ENCODE measurements at places on chromosomes 5 and 9.

- no peak for ATAC-seq
Observed at GRCh38 chr9:86902586-86902985, 44.7 kb downstream of the GAS1 start.

- ATAC-seq, result peak; percentile 7
Observed at GRCh38 chr5:139848508-139849100, 53.0 kb downstream of the PSD2 start.

GRCh38 chr5:156460471-156460870 lies 133.5 kb downstream of the SGCD start:
- no peak for ATAC-seq

DNA sequence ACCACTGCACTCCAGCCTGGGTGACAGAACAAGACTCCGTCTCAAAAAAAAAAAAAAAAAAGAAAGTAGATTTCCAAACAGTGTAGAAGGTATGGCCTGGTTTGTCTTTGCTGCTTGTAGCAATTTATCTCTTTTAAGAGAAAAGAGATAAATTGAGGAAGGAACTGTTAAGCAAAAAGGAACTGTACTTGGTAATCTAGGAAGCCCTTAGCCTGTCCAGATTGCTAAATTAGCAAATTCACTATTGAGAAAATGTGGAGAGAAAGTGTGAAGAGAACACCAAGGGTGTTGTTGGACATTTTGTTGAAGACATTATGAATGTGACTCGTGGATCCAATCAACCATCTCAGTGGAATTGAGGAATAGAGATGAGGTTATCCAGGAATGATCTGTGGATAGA lies 13.0 kb upstream of the SUSD3 start:
- no peak for ATAC-seq

GRCh38 chr5:64767959-64768357 lies 533 bp downstream of the SREK1IP1 start:
- ATAC-seq, result no peak

GRCh38 chr9:90735952-90736351 lies 65.7 kb upstream of the SYK start:
- ATAC-seq, result no peak

DNA sequence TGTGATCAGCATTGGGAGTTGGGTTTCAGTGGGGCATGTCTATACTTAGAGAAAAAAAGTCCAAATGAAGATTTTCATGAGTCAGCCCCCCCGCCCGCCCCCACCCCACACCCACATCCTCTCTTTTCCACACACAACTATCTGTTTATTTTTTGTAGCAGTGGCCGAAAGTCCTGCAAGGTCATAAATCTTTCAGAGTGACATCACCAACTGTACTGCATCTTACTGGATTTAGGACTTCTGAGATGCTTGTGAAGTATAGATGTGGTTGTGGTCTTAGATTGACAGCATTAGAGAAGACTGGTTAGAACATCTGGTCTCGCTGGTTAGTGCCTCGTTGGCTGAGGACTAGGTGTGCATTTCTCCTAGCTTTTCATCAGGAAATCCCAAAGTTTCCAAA lies 7.3 kb upstream of the ROPN1L start:
- no peak for ATAC-seq

DNA sequence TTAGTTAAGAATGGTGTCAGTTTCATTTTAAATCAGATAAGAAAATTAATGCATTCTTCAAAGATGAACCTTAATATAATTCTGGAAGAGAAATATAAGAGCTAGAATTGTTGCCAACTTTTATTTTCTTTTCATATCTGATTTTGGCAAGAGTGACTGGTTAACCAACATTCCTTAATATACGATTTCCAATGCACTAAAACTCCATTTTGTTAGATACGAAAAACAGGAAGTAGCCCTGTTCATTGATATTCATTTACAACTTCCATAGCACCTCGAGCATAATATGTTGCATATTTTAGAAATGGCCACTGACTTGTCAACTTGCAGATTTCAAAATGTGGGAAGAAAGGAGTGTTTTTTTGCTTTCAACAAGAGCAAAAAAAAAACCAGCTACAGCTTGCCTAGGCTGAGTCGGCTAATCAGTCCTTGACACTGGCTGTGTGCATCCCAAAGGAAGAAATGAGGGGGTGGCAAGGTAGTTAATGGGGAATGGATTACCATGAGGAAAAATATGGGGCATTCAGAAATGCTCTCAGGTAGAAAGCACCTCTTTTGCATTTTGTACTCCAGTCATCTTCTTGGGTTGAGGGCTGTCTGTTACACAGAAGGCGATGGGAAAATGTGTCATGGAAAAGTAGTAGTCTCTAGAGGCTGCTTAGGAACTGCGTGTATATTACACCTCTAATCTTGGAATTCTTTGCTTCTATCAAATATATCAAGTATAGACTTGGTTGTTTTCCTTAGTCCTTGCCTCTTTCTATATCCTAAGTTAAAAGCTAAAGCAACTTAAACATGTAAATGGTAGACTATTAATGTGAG lies 3.9 kb downstream of the MAP3K1 start:
- ATAC-seq, result no peak

- no peak for ATAC-seq
Observed at GRCh38 chr5:103428923-103429322, 133.7 kb downstream of the NUDT12 start.

DNA sequence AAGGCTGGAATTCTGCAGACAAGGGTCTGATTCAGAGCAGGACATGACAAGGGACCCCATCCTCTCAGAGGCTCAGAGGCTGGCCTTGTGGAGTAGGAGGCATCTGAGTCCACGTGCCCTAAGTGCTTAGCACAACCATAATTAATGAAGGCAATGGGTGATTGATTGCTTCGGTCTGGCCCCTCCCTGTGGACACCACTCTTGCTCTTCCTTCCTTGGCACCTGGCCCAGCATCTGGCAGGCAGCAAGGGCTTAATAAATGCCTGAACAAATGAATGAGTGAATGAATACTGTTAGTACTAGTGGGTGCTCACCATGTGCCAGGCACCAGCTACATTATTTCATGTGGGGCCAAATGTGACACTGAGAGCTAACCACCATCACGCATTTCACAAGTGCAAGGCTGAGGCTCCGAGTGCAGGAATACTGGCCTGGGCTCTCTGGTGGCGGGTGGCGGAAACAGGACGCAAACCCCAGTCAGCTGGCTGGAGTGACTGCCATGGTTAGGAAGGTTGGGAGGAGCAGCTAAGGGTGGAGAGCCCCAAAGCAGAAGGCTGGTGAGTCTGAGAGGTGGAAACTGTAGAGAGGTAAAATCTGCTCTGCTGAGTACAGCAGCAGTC lies 53.6 kb downstream of the ASS1 start:
- no peak for ATAC-seq

GRCh38 chr9:107284636-107285035 lies 1.6 kb downstream of the RAD23B start:
- ATAC-seq, result no peak

DNA sequence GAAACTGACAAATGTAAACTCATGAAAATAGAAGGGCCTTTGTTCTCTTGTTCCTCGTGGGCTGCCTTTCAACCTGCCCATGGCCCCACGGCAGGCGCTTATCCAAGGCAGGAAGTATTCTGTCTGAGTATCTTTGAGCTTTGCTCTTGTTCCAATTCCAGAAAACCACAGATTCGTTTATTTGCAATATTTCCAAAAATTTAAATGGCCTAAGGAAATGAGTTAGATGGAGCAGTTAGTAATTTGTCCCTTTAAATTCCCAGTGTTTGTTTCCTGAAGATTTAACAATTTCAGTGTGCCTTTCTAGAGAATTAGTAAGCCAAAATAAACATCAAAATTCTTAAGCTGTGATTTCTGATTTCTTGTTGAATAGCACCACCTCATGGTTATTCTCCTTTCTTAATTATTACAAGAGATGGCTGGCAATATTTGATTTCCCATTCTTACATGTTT lies 299.4 kb upstream of the RASA1 start:
- no peak for ATAC-seq

DNA sequence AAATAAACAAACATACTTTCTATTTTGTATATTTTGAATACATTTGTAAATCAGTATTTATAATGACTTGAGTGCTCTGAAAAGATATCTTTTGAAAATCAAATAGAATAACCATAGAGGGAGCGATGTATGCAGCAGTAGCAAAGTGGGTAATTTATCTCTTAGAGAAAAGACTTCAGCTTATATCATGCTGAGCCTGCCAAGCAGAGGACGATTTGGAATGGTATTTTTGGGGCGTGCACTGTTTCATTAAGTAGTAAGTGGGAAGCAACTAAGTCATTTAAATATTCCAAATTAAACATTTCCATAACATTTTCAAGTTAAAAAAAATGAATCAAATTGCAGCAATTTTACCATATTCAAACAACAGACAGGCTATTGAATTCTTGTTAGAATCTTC lies 147.6 kb downstream of the CDH10 start:
- ATAC-seq, result no peak

- ATAC-seq, result no peak
Observed at GRCh38 chr5:62794456-62794855, 215.8 kb downstream of the LRRC70 start.

DNA sequence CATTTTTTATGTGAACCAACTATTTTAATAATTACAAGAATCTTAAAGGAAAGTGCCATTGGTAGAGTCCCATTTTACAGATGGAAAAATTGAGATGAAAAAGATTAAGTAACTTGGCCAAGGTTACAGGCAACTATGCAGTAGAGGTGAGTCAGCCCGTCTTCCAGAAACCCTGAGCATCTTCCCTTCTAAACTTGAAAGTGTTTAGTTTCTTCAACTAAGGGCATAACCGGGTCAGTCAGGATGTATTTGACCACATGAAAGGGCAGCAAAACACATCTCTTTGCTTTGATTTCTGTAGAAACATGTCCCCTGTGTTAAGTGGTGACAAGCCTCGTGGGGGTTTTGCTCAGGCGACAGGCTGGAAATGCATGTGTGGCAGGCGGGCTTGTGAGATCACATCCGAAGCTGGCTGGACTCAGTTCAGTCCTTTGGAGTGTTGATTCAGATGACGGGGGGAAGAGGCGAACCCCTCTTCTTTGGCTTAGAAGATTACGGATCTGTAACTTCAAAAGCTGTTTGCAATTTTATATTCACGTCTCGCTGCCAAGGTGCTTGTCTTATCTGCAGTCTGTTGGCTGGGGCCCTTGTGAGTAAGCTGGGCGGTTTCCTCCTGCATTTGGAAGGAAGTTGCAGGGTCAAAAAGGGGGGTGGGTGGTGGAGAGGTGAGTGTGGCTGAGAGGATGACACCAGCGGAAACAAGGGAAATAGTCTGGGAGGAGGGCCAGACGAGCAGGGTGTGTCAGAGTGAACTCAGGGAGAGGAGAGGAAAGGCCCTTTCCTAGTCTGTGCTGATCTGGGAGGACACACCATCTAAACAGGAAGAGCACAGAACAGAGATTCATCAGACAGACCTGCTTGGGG lies 78.9 kb upstream of the RPS23 start:
- peak; percentile 71 for ATAC-seq

DNA sequence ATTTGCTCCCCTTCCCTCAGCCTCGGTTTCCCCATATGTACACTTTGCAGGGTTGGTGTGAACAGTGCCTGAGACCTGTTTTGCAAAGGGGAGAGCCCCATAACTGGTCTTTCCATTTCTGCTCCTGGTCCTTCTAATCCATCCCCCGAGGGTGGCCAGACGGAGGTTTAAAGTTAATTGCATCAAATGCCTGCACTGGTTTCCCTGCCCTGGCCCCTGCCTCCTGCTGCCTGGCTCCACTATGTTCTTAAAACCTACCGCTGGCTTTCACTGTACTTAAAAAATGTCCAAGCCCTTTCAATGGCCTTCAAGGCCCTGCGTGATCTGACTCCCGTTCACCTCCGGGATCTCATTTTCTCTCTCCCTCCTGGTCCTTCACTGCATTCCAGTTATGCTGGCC lies 183.0 kb downstream of the RGS3 start:
- no peak for ATAC-seq

GRCh38 chr9:92467041-92467440 lies 15.3 kb downstream of the ASPN start:
- no peak for ATAC-seq

DNA sequence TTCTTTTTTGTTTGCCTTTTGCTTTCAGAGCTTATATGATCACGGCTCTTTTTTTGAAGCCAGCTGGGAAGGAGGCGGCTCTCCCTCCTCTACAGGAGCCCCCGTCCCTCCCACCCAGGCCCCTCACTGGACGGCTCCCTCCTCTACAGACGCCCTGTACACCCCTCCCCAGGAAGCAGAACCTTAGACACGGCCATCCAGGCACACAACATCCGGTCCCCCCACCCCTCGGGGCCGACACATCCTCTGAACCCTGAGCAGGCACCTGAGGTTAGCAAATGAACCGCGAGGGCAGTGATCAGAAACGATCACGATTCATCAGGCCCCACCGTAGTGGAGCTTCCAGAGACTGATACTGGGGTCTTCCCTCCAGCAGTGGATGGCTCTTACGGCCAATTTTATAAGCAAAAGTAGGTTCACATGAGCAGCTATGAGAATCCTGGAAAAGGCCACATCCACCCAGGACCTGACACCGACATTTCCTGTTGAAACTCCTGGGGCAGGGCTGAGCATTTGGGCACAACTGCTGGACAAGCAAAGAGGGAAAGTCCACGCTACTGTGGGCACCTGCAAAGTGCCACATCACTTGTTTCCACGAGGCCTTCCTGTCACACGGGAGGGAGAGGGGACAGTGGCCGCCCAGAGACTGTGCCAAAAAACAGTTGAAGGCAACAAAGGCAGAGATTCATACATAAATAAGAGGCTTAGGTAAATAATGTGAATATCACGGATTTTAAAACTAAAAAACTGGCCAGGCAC lies 78.9 kb downstream of the SEMA4D start:
- peak; percentile 31 for ATAC-seq

DNA sequence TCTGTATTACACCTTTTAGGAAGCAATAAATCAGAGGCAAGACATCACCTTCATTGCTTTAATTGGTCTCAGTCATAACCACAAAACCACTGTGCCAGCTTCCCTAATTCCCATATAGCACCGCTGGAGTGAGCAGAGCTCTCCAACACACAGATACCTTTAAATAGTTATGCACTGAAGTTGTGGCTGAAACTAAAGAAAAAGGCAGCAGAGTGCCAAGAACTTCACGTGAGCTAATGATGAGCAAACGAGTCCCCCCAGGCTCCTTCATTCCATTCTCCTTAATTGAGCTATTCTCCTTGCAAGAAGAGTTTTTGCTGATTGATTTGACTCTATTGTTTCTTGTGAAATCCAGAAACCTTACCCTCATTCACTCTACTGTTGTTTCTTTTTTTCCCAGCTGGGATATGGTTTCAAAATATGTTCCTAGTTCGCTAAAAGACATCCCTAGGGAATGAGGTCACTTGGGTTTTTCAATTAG lies 501.5 kb downstream of the SPATA31D1 start:
- ATAC-seq, result no peak

DNA sequence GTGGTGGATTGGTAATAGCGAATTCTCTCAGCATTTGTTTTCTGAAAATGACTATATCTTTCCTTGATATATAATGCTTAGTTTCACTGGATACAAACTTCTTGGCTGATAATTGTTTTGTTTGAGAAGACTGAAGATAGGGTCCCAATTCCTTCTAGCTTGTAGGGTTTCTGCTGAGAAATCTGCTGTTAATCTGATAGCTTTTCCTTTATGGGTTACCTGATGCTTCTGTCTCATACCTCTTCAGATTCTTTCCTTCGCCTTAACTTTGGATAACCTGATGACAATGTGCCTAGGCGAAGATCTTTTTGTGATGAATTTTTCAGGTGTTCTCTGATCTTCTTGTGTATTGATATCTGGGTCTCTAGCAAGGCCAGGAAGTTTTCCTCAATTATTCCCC lies 94.7 kb upstream of the ACO1 start:
- ATAC-seq, result no peak
